ENCODE measurements at places on chromosomes 2 and 18.

- DNase-seq, result no peak
These were observed 2.1 kb downstream of the LIPG start for GRCh38 chr18:49563701-49564517.

DNA sequence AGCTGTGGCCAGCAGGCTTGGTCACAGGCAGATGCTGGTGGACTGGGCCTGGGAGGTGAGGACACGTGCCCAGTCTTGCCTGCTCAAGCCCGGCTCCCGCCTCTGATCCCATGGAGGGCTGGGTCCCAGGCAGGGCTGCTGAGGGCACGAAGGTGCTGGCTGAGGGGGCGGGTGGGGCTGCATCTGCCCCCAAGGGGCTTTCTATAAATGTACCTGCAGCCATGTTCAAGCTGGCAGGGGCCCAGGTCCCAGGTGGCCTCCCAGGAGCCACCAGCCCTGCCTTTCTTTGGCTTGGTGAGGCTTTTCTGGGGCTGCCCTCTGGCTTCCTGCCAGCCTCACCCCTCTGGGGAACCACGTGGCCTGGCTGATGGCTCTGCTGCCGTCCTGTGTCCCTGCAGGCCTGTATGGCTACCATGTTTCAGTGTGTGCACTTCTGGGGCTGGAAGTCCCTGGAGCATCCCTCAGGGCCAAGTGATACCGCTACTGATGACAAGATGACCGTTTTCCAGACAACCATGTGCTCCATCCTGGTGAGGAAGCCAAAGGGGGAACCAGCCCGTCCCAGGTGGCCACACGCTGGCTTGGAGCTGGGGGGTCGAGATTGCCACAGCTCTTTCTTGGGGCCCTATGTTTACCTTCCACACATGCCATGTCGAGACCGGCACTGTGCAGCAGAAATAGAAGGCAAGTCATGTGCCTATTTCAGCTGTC is 23.2 kb downstream of the HJURP start:
- DNase-seq, result no peak

- DNase-seq, result no peak
These were observed 261.9 kb upstream of the SIX3 start for GRCh38 chr2:44679584-44679983.

GRCh38 chr2:216216951-216217903 is 108.1 kb downstream of the XRCC5 start:
- DNase-seq, result no peak

All from NCI-H446 treated with DMSO at 0.1 percent for 48 hours (cell line).